ENCODE measurements at places on chromosomes 3 and 15.
A peak's percentile ranks its signal among the peaks of the same experiment; 100 is the strongest.

DNA sequence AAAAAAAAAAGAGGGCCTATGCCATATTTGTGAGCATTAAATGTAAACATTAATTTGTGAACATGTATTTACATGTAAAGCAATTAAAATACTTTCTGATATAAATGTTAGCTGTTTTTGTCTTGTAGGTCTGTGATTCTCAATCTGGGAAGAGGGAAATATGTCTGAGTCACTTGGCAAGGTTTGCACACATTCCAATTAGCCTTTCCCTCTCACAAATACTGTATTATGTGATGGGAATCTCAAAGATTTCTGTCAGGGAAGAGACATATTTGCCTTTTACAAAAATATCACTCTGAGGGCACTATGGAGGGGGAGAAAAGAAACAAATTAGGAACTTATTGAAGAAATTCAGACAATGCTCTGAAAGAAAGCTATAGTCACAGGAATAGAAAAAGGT is 483.6 kb downstream of the GBE1 start:
- DNase-seq = no peak

DNA sequence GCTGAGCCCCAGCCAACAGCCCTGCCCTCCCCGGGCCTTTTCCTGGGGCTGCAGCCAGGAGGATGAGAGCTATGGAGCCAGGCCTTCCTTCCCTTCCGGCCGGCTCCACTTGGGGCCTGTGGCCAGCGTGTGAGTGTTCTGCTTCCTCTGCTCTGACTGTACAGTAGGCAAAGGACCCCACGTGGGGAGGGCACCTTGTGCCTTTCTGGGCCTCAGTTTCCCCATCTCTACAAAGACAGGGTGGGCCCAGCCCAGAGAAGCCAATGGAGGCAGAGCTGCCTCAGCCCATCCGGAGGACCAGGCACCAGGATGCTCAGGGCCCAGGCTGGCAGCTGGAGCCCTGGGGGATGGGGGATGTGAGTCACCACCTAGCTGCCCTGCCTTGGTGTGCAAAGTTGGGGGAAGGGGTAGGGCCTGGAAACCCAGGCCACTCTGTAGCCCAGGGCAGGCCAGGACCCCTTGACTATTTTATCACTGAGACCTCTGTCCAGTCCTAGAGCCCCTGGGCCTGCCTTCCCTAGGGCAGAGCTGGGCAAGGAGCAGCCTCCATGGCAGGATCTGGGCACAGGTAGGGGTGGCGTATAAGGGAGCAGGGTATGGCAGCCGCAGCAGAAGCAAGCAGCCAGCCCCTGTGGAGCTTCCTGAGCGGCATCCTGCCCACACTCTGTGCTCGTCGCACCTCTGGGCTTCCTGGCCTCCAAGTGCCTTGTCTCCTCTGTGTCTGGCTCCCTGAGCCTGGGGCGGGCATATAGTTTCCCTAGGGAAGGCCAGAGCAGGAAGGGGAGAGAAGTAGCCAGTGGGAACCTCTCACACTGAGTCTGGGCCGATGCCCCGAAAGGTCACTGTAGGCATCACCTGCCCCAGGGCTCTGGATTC is 1.8 kb downstream of the PSTPIP1 start:
- DNase-seq = no peak

DNA sequence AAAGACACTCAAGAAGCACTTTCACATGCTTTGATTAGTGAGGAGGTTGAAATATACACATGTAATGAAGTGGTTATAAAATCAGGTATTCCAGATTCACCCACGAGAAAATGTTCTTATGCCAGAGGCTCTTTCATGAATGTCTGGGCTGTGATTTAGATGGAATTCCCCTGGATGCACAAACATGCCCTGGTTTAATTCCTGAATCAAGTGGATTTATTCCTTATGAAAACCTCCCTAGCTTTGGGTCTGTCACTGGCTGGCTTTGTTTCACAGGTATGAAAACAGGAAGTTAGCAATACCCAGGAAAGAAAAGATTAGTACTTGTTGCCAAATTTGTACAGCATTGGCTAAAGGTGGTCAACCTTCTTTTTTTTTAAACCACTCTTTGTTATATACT is 1123.0 kb downstream of the ROBO1 start:
- DNase-seq = no peak

GRCh38 chr3:109278141-109278540 is 38.2 kb downstream of the DPPA2 start:
- no peak for DNase-seq

- no peak for DNase-seq
These were observed 145.3 kb upstream of the NPHP3 start for GRCh38 chr3:132867526-132867925.

DNA sequence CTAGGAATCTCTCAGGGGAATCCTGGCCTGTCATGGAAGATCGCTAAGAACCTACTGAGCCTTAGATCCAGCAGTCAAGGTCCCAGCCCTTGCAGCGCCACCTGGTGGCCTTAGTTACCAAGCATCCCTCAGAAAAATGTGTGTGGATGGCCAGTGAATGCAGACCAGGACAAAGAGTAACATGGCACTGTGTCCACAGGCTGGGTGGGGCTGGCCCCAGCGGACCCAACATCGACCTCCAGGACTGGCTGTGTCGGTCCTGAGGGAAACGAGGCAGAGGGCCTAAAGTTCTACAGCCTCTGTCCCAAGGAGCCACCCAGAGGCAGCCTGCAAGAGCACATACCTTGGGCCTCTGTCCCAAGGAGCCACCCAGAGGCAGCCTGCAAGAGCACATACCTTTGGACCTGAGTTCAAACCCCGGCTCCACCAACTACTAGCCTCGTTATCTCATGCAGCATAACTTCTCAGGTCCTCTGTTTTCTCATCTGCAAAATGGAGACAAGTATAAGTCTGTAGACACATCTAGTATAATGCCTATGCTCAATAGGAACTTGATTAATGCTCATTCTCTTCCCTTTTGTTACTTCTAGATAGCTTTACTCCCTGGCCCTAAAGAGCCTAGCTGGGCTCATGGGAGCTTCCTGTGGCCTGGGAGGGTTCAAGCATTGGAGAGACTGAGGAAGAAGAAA is 57.5 kb upstream of the HERC1 start:
- DNase-seq = peak; percentile 66

GRCh38 chr15:95365511-95366107 is 964.9 kb upstream of the NR2F2 start:
- no peak for DNase-seq

DNA sequence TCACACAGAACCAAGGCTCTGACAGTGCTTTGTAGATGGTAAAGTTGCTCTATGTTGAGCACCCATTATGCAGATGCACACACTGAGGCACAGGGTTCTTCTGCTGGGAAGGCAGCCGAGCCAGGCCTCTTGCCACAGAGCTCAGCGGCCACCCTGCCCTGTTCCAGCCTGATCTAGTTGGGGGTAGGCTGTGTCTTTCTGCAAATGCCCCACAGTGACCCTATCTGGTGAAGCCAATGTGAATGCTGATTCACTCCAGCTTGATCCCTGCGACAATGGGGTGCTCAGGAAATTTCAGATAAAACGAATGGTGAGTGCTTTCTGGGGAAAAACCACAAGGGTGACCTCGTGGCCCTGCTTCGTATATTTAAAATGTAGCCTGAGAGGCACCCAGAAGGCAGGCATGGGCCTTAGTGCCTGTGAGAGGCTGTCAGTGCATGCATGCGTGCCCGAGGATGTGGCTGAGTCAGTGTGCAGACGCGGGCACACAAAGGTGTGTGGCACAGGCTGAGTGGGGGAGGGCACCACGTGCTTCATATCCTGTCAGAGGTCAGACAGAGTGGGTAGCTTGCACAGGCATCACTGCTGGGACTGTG is 85.7 kb downstream of the ATP2B2 start:
- no peak for DNase-seq

GRCh38 chr3:39249453-39250115 is 30.3 kb downstream of the CX3CR1 start:
- no peak for DNase-seq

DNA sequence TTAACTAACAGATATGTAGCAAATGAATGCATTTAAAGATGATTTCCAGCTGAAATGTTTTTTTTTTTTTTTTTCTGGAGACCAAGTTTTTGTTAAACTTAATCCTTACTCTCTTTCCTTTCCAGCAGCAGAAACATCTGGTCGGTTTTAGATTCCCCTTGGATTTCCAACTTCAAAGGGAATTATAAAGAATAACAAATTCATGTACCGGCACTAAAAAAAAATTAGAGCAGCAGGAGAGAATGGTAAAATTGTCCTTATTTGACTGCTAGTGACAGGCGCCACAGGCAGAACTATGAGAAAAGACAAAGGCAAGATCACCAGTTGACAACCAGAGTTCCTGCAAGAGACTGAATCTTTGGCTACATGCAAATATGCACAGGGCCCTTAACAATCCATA is 393.3 kb downstream of the TIGIT start:
- peak; percentile 9 for DNase-seq

DNA sequence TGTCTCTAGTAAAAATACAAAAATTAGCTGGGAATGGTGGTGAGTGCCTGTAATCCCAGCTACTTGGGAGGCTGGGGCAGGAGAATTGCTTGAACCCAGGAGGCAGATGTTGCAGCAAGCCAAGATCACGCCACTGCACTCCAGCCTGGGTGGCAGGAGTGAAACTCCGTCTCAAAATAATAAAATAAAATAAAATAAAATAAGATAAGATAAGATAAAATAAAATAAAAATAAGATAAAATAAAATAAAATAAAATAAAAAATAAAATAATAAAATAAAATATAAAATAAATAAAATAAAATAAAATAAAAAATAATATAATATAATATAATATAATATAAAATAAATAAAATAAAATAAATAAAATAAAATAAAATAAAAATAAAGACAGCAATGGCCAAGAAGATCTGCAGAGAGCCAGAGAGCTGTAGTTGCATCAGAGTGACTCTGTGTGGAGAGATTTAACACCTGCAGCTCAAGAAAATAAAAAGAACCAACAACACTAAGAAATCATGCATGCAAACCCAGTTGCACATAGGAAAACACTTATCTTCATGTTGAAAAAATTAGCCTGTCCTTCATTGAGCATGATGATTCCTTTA is 25.9 kb downstream of the LIPH start:
- DNase-seq = no peak

- DNase-seq = no peak
These were observed 77.2 kb downstream of the PDCD6IP start for GRCh38 chr3:33875680-33876079.

DNA sequence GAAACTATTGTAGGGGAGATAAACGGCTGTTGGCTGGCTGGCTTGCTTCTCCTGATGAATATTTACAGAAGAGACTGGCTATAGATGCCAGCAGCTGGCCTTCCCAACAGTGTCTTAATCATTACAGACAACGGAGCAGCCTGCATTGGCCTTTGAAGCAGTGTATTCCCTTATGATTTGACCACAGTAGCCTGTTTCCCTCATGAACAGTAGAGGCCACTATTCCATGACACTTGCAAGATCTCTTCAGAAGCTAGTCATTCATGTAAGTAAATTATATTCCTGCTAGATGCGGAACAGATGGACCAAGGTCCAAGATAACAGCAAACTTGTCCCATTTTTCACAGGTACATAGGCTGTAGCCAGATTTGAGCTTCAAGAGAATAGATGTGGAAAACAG is 47.3 kb downstream of the TMCO5A start:
- DNase-seq = peak; percentile 44

DNA sequence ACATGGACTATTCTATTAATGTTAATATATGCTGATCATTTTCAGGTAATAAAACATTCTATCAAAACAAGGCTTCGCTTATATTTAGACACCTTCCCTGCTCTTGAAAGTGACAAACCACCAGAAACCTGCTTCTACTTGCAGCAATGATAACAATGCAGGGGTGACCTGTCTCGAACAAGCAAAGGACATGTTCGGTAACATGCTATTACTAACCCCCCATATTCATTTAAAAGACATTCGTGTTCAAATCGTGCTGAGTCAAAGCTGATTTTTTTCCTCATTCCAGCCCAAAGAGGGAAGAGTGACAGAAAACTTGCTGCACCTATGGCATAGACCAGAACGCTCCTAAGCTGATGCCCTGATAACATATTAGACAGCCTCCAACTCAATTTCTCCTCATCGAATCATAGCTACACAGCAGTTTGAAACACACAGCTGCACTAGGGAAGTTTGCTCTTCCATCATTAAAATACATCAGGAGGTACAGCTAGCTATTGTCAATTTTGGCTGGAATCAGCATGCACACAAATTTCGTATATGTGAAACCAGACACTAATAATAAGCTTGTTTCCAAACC is 341.5 kb downstream of the FOXP1 start:
- DNase-seq = no peak

GRCh38 chr15:50810128-50810527 is 44.6 kb upstream of the SPPL2A start:
- DNase-seq = no peak

GRCh38 chr15:87757084-87757483 is 499.5 kb downstream of the NTRK3 start:
- DNase-seq = no peak

- DNase-seq = no peak
These were observed 3.4 kb downstream of the SCN5A start for GRCh38 chr3:38646062-38646461.

DNA sequence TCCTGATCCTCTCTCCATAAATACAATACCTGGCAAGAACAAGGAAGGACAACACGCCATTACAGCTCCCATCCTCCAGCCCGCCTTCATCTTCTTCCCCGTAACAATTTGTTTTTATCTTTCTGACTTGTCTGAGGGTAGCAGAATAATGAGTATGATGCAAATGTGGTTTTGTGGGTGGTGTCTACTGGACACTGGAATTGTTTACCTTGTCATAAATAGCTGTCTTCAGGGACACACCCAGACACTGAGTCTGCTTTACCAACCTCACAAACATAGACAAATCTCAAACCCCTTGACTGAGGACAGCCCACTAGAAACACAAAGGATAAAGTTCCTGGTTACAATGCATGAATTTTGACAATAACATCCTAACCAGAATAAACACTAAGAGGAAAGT is 13.4 kb downstream of the WDR72 start:
- DNase-seq = peak; percentile 83

- DNase-seq = no peak
These were observed 38.5 kb downstream of the TAMM41 start for GRCh38 chr3:11808231-11808630.

GRCh38 chr3:178718995-178719635 is 182.9 kb downstream of the KCNMB2 start:
- DNase-seq = no peak

DNA sequence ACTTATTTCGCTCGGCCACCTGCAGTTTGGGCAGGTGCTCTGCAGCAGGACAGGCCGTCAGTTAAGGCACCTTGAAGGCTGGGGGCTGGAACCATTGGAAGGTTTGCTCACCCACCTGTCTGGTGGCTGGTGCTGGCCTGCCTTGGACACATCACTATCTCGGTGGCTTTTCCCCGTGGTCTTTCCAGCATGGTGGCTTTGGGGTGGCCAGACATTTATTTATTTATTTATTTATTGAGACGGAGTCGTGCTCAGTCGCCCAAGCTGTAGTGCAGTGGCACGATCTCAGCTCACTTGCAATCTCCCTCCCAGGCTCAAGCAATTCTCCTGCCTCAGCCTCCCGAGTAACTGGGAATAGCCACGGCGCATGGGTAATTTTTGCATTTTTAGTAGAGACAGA is 11.7 kb downstream of the ISG20 start:
- no peak for DNase-seq

- DNase-seq = no peak
These were observed 222.3 kb upstream of the CDIN1 start for GRCh38 chr15:36356978-36357601.
